Smooth muscle cell of the brain vasculature (primary cell): ENCODE measurements at places on chromosomes 2 and 18.

GRCh38 chr2:222305516-222306392 is 7.0 kb upstream of the PAX3 start:
- no peak for DNase-seq

- no peak for DNase-seq
Observed at GRCh38 chr2:225597911-225598310, 198.4 kb downstream of the NYAP2 start.

DNA sequence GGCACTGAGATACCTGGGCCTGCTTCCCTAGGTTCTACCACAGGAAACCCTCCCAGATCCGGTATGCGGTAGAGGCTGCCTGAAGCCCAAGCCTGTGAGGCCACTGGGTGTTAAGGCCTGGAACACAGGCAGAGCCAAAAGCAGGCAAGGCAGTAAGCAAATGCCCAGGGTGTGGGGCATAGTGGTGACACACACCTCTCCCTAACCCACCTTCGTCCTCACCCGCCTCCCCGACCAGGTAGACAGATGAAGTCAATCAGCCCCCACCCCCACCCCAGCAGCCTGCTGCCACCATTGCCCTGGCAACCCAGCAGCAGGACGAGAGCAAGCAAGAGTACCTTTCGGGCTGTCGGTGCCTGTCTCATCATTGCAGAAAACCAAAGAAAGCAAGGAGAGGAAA is 6.1 kb downstream of the DCTN1 start:
- no peak for DNase-seq

DNA sequence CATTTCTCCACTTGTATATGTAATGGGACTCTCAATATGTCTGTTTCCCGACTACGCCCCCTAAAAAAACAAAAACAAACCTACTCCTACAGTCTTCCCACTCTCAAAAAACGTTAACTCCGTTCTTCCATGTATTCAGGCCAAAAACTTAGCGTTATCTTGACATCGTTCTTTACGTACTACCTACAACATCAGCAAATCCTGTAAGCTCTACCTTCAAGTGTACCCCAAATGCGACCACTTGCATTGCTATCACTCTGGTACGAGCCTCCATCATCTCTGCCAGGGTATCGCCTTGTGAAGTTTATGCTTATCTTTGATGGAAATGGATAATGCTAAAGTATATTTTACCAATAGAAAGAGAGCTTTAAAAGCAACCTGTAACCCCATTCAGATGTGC is 479 bp downstream of the GPATCH11 start:
- no peak for DNase-seq

DNA sequence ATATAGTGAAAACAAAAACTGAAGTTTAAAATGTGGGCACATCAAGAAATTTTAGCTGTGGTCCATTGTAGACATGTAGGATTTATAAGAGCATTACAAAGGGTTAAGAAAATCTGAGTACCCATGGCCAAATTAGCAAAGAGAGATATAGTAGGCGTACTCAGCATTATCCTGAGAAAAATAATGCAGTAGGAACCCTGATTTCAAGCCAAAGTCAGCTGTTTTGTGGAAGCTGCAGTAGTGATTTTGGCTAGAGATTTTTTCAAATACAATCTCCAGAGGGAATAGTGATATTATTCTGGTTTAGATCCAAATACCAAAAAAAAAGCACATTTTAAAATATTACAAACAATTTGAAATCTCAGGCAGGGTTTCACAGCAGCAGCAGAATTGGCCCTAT is 450.9 kb downstream of the FBXO15 start:
- DNase-seq = no peak

- no peak for DNase-seq
Observed at GRCh38 chr2:168731616-168732015, 70.8 kb upstream of the NOSTRIN start.

DNA sequence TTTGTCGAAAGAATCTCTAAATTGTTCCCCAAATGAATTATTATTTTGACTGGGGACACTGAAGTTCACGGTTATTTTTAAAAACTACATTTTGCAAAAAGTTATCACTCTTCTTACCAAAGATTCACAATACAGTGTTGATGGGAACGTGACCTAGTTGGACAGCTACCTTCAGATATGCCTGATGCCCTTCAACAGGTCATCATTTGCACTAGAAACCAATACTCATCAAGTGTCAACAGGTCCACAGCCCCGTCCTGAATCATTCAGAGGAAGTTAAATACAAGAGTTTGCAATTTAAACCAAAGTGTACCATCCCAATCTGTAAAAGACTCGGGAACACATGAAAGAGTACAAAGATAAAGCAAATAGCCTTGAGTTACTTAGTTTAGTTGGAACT is 28.3 kb downstream of the BCL2 start:
- DNase-seq = no peak

DNA sequence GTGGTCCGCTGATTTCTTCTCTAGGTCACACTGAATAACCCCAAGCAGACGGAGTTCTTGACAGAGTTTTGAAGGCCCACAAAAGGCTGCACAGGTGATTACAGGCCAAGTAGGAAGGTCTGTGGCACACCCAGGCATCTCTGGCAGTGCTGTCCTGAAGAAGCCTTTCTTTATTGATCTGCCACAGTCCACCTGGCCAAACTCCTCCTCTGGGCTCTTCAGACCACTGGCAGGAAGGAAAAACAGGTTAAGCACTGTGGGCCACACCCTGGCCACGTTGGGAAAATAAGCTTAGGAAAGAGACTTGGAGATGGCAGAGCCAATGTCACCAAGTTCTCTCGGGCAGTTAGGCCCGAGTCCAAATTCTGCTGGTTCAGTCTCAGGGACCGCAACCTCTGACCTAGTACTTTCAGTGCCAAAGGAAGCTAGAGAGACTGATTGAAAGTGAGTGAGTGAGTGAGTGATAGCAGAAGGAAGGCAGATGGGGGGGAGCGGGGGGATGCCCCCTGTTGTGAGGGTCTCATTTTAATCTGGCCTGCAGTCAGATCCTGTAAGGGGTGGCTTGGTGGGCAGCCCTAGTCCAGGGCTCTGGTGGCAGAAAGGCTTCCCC is 102.9 kb downstream of the TGFA start:
- DNase-seq = no peak

GRCh38 chr2:227406177-227407031 is 18.7 kb upstream of the SCYGR1 start:
- DNase-seq = peak; percentile 87

DNA sequence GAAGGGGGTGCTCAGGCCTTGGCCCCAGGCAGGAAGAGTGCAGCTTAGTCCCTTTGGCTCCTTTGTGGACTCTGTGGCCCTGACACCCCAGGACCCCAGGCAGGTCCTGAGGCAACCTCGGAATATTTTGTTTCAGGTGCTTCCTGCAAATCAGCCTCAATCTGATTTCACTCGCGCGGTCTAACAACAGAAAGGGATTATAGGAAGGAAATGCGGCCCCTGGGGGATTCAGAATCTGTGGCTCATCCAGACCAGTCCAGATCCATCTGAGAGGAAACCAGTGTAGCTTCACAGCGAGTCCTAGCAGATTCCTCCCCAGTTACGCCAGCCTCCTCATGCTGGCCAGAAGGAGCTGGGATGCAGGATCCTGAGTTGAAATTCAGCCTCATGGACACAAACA is 59.5 kb upstream of the YWHAQ start:
- DNase-seq = no peak

DNA sequence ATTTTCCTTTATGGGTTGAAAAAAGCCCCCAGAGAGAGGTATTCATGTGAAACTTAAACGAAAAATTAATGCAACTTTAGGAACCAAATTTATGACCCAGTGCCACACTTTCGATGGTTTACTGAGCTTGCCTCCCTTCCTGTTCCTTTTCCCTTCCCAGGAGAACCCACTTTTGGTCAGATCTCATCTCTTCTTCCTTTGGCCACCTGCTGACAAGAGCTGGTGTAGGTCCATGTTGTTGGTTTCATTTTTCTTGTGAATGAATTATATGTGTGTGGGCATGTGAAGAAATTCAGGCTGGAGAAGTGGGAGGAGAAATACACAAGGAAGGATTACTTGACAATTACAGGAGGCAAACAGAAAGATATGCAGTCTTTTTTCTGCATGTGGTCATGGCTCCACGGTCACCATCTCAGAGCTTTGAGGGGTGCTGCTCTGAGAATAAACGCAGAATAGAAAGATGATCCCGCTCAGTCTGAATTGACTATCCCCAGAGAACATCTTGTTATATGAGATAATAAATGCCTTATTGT is 111.3 kb upstream of the TCF4 start:
- no peak for DNase-seq

- DNase-seq = no peak
Observed at GRCh38 chr18:74242438-74243096, 49.2 kb downstream of the CYB5A start.

DNA sequence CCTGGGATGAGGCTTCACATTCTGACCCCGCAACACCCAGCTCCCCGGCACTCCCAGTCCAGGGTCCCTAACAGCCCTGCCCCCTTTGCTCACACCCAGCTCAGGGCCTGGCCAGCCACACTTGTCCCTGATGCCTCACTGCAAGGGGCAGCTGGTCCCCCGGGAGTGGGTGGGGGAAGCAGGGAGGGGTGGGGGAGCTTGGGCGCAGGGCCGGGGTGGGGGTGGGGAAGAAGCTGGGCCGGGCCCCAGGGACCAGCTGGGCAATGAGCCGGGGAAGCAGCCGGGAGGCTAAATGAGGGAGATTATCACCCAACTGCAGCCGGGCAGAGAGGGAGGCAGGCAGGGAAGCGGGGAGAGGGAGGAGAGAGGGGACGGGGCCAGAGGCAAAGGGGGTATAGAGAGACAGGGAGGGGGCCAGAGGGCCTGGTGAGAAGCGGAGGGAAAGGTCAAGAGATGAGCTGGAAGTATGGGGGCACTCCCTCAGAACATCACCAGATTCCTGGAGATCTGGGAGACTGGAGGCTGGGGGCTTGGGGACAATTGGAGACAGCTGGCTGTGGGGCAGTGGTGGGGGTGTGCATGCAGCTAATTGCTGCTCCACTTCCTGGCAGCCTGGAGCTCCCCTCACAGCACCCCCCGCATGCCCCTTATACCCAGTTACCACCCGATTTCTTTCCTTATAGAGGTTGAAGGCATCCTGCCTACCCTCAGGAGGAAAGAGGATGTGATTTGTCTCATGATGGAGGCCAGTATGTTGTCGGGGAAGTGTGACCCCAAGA is 2.5 kb upstream of the ASIC4 start:
- DNase-seq = no peak

DNA sequence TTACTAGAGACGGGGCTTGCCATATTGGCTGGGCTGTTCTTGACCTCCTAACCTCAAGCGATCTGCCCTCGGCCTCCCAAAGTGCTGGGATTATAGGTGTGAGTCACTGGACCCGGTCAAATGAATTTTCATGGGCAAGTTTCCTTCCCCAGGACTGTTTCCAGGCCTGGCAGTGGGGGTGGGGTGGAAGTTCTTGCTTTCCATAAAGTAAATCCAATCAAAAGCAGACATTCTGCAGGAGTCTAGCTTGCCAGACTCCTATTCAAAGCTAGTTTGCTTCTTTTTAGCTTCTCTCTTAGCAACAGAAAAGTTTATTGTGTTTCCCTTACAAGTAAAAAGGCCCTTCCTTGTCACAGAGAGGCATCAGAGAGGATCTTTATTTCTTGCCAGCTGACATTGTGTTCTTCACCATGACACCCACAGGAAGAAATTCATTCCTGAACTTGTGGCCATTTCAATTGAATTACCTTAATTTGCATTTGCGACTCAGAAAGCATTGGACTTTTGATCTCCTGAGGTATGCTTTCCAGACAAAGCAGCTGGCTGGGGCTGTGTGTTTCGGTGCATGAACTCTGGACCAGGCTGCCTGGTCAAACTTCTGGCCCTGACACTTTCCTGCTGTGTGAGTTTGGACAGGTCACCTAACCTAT is 37.9 kb downstream of the LYPD1 start:
- DNase-seq = no peak
